ENCODE measurements at places on chromosomes 3 and 15.

GRCh38 chr15:80609091-80609490 is 86.0 kb upstream of the ABHD17C start:
- no peak for DNase-seq

DNA sequence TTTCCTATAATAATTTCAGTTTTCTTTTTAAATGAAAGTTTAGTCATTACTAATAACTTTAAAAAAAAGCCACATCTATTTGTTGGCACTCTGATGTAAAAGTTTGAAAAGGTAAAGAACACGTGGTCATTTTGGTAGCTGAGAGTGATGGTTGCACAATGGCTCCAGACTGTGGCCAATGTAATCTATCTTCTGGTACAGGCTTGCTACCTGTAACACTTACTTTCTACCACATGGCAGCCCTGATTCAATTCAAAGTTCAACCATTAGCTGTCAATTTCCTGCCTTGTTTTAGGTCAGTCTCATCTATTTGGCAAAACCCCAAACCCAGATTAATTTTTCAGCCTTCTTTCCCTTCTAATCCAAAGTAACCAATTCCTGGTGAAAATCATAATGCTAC is 126.1 kb downstream of the TUSC7 start:
- DNase-seq: no peak

DNA sequence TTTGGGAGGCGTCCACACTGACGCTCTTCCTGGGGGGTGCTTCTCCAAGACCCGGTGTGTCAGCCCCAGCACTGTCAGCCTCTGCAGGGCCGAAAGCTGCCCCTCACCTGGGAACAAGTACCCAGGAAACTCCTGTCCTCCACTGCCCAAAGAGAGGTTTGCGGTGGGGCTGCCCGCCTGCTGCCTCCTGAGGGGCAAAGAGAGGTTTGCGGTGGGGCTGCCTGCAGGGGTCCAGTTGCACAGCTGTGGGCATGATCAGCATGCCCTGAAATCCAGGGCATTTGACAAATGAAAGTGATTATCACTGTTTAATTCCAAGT is 15.1 kb upstream of the SNRPA1 start:
- no peak for DNase-seq

DNA sequence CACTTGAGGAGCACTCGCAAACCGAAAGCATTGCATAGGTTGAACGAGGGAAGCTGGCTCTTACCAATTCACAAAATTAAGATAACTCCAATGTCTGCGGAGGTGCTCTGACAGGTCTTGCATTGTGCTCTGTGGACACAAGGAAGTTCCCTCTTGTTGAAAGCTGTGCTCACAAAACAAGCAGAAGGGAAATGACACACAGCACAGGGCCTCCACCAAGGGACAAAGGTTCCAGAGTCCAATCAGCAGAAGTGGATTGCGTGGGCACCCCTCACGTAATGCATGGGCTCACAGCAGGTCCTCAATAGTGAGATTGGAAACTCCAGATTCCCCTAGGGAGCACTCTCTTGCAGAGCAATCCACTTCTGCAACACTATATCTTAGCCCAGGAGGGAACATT is 89.9 kb downstream of the ATP10A start:
- no peak for DNase-seq

GRCh38 chr15:40918146-40918798 is 10.9 kb upstream of the DLL4 start:
- no peak for DNase-seq

All from NCI-H82 (cell line).